EL (cell line): ENCODE measurements at places on chromosomes 16 and 17.
A peak's percentile ranks its signal among the peaks of the same experiment; 100 is the strongest.

GRCh38 chr17:75367312-75367711 lies 38.2 kb downstream of the GRB2 start:
- DNase-seq = peak; percentile 51

DNA sequence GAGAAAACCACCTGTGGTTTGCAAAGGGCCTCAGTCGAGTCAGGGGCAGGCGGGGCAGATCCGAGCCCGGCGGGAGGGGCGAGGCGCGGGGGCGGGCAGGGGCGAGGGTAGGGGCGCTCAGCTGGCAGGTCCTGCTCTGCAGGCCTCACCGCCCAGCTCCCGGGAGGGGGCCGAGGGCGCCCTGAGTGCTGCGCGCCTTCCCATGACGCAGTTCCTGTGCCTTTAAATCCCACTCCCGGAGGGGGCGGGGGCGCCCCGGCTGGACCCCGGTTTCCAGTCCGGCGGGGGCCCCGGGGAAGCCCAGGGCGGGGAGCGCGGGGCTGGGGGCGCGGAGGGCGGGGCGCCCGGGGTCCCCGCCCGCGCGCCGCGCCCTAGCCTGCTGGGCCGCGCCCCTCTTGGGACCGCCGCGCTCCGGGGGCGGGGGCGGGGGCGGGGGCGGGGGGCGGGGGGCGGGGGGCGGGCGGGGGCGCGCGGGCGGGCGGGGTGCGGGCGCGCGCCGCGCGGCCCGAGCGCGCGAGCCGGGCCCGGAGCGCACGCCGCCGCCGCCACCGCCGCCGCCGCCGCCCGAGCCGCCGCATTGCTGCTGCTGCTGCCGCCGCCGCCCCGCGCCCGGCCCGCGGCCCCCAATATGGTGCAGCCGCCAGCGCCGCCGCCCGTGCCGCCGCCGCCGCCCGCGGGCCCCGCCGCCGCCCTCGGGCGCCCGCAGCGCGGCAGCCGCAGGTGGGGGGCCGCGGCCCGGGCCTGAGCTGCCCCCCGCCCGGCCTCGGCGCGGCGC lies at the start of gene JPH3:
JPH3 (plus strand) TSS at position 508 of the 775 bp plus-strand sequence. CDS start 639 bp downstream, outside the sequence.
- DNase-seq = no peak

DNA sequence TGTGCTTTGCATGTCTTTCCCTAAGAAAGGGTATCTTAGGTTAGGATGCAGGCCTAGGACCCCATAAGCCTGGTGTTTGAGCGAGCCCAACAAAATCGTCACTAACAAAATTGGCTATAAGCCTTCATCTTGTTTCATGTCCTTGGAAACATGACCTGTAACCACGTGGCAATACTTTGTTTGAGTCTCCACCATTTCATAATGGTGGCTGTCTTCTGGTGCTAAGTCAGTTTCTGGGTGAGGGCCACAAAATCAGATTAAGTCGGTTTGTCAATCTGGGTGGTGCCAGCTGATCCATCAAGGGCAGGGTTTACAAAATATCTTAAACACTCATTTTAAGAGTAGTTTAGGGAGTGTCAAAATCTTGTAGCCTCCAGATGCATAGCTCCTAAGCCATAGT lies 33.0 kb downstream of the C16orf54 start:
- no peak for DNase-seq

GRCh38 chr17:1100382-1100781 lies 79.4 kb downstream of the ABR start:
- no peak for DNase-seq

GRCh38 chr17:61075988-61076387 lies 323.7 kb upstream of the TBX2 start:
- no peak for DNase-seq

- no peak for DNase-seq
These were observed 55.8 kb downstream of the ZFHX3 start for GRCh38 chr16:72992142-72992601.

DNA sequence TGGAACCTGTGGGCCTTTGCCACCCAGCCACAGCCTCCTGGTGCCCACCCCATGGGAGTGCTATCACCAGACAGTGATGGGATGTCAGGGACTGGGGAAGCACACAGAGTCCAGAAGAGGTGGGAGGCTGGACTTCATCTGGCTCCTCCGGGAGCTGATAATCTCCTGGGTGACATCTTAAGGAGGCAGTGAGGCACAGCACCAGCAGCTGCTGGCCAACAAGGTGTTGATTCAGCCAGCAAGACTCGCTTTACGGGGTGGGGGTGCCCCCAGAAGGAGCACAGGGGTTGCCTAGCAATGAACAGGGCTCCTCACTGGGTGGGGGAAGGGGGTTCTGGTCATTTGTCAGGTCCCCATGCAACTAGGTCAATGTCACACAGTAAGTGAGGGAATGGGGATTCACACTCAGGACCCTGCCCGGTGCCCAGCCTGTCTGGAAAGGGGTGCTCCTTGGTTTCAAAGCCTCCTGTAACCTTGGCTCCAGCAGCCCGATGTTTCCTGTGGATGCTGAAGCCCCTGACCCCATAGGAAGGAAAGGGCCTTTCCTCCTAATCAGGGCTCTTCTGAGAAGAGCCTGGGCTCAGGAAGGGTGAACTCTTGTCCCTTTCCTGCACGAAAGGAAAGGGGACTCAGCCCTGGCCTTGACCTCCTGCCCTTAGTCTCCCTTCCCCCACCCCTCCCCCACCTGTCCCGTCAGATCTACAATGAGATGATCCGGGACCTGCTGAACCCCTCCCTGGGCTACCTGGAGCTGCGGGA lies 17.7 kb downstream of the KIF19 start:
- no peak for DNase-seq

DNA sequence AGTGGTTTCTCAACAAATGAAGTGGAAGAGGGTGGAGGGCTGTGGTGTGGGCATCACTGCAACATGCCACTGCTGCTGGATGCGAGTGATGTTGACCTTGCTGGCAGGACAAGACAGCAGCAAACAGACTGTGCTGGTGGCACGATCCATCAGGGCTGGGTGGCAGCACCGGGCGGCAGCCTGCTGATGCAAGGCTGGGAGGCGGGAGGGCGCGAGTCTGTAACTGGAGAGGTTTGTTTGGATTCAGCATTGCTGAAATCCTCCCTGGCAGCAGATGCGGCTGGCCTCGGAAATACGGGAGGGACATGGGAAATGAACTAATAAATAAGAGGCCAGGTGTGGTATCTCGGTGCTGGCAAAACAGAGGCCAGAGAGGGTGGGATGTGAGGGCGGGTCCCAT lies 224.2 kb downstream of the ENGASE start:
- DNase-seq = no peak

- no peak for DNase-seq
These were observed 64.2 kb downstream of the ENGASE start for GRCh38 chr17:79138826-79139225.

- DNase-seq = no peak
These were observed 11.3 kb upstream of the PITPNM3 start for GRCh38 chr17:6567528-6568183.

- no peak for DNase-seq
These were observed 3.8 kb downstream of the NUDT16L1 start for GRCh38 chr16:4696905-4697847.

DNA sequence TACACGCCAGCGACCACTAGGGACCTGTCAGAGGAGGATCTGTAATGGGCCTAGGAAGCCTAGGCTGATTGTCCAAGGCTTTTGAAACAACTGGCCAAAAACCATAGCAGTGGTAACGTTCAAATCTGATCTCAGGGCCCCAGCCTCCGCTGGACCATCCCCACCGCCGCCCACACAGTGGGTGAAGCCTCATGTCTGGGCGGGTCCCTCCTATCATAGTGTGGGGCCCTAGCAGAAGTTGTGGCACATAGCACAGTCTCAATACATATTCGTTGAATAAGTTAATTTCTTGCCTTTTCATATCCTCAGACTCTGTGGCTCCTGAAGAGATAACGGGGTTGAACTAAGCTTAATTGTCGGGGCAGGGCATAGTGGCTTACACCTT lies 818 bp downstream of the DPH1 start:
- DNase-seq = no peak

DNA sequence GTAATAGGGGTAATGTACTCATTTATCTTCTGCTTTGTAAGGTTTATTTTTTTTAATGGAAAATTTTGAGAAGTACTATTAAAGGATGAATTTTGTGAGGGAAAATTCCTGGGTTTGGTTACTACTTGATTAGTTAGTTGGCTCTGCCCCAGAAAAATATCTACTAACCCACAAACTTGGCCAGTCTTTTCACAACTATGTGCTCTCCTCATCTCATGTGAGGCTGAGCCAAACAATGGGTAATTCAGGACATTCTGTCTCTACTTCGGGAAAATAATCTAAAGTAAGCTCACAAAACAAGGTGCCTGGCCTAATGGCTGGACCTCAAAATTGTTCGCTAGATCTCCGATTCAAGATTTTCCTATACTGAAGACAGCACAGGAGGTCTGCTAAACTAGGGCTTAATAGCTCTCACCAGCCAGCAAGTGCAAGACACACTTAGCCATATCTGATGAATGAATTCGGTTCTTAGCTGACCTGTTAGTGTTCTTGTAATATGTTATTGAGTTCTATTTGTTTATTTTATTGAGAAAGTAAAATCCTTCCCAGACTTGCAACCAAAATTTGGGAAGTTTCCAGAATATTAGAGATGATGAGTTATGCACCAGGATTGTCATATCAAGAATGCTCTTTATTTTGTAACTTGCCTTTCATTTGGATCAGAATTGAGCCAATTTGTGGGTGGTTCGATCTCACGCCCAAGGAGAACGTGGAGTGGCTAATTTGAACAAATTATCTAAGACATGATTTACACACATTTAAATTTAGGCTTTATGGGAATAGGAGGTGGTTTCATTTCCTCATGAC lies 5.7 kb downstream of the KCNJ16 start:
- no peak for DNase-seq

DNA sequence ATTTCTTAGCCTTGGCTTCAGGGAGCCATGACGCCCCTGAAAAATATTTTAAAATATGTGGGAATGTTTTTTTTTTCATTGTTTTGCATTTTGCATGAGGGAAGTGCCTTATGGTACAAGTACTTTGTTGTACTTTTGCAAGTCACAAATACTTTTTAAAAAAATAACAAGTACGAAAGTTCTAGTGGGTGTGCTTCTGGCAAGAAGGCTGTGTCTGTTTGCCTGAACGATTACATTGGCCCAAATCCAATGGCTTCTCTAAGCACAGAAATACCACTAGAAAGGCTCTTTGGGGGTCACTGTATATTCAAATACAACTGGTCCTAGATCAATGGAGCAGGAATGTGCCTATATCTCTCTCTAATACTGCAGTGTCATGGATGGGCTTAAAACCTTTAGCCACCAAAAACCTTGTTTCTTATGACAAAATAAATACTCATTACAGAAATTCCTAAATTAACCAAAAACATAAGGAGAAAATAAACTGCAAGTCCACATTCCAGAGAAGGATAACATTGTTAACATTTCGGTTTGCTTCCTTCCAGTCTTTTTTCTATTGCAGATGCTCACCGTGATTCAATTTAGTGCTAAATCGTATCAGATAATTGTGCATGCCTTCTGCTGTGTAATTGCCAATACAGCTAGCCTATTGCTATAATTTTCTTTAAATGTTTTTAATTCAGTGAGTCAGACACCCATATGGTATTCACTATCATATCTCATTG lies 97.4 kb downstream of the VAT1L start:
- DNase-seq = no peak

DNA sequence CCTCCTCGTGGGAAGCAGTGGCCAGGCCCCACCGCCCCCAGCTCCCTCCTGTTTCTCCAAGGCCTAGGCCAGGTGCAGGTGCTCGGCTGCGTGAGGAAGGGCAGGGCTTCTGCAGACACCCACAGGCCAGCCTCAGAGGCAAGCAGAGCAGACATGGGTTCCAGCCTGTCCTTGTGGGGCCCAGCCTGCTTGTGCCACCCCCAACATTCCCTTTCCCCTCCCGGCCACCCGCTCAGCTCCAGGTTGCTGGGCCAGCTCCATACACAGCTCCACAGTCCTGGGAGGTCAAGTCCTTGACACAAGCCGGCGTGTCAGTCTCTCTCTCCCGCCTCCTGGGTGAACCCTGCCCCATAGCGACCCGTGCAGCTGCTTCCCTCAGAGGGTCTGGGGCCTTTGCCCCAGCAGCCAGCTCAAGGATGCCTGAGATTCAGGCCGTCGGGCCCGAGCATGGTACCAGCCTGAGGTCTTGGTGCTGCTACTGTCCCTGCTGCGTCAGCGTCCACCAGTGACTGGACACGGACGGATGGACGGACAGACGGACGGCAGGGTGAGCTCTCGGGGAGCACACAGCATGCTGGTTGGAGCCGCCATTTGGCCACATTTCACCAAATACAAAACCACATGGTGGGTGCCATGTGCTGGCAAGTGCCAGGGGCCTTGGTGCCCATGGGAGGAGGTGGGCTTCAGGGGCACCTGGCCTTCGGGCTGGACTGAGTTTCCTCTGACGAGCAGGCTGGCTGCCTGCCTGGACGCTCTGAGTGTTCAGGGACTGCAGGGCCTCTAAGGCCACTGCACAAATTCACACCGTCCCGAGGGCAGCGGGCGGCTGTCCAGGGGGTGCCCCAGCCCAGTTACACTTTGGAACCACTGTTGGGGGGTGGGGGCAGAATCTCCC lies 8.0 kb downstream of the SECTM1 start:
- no peak for DNase-seq

DNA sequence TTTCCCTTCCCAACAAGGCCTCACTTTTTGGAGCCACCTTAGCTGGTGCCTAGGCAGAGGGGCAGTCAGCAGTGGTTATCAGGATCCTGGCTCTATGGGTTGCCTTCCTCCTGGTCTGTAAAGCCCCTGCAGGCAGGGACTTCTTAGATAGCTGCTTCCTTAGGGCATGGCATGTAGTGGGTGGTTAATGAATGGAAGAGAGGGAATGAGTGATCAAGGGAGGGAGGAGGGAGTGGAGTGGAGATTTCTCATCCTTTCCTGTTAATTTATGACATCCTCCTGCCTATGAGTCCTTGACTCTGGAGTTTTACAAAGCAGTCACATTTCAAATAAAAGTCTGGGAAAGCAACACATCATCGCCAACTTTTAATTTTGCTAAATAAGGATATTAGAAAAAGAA lies 40.7 kb downstream of the SNX20 start:
- no peak for DNase-seq

DNA sequence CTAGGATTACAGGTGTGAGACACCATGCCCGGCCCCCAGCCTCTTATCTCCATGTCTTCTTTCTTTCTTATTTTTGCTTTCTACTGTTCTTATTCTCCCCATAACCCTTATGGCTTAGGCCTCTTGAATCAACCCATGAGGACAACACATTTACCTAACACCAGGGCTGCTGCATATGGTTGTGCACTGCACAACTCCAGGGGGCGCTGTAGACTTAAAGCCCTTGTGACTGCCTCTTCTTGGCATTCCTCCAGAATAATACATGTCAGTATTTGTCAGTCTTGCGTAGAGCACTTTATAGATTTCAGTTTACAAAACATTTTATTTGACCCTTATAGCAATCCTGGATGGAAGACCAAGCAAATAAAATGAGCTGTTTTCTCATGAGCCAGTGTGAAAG lies 225.0 kb upstream of the SALL1 start:
- DNase-seq = no peak
